ENCODE measurements at places on chromosomes 11 and 22.

DNA sequence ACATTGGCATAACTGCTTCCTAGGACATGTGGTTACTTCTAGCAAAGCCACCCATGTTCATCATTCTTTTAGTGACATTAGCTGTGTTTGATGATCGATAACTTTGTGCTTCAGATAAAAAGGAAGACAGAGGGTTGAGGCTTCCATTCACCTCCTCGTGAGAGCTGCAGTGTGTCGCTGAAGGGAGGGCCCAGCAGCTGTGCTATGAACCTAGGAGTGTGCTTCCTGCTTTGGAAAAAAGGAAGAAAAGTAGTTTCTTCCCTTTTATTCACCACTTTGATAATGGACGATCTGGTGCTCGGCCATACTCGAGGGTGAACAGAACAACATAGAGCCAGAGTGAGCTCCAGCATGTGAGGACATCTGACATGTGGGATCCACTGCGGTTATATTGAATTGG lies 6.1 kb upstream of the RFPL2 start:
- no peak for DNase-seq

- no peak for DNase-seq
Observed at GRCh38 chr11:81946831-81947230, 786.8 kb downstream of the FAM181B start.

- DNase-seq: no peak
Observed at GRCh38 chr11:16049611-16050010, 306.7 kb downstream of the SOX6 start.

GRCh38 chr22:38709306-38709705 lies 3.6 kb downstream of the GTPBP1 start:
- DNase-seq: no peak

DNA sequence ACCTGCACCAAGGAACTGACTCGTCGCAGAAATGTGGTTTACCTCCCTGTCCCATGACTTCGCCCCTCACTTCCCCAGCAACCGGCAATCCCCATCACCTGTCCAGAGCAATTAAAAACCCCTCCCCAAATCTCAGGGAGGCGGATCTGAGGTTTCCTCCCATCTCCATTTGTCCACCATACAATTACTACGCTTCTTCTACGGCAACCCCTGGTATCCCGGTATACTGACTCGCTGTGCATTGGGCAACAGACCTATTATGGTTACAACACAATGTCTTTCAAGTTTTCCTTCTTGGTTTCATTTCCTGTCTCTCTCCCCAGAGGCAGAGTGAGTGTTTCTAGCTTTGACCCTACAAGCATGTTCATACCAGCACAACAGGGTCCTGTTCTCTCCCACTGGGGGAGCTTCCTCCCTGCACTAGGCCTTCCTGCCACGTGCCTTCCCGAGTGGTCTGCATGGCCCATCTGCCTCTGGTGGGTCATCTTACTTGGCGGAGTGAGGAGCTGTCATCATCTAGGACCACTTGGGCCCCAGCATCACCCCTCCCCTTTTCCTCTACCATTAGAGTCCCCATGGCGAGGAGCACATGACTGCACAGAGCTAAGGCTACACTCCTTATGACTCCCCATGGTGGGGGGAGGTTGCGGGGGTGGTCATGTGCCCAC lies 30.3 kb upstream of the NAP1L4 start:
- no peak for DNase-seq

GRCh38 chr22:46796566-46797195 lies 34.2 kb downstream of the TBC1D22A start:
- no peak for DNase-seq

- DNase-seq: no peak
Observed at GRCh38 chr11:85694385-85694980, 8.5 kb upstream of the CCDC89 start.

- no peak for DNase-seq
Observed at GRCh38 chr11:110087812-110088534, 5.2 kb upstream of the ZC3H12C start.

- DNase-seq: no peak
Observed at GRCh38 chr22:45548247-45548840, 45.7 kb downstream of the FBLN1 start.

DNA sequence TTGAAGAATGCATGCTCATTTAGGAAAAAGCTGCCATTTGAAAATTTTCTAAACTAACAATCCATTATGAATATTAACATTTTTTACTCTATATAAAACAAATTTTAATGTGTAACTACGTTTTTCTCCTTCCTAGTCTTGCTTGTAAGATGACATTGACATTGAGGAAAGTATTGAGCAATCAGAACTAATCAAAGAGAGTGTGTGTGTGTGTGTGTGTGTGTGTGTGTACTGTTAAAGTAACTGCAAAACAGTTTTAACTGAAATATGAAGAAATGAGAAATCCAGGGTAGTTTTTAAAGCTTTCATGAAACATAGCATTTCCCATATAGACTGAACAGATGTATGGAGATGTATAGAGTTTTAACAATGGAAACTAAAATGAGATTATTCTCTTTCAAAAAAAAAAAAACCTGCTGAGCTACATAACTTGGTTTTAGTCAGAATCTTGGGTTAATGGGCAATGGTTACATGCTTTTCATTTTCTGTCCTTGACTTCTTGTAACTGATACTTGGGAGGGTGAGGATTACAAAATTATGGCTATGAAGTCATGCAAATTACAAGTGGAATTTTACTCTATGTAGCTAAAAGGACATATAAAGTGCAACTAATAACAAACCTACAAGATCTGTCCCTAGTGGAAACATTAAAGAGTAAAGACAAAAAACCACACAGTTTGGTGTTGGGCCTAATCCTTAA lies 2.0 kb downstream of the PDGFD start:
- no peak for DNase-seq

GRCh38 chr11:65424205-65425104 lies 1.9 kb downstream of the NEAT1 start:
- DNase-seq: no peak

- DNase-seq: no peak
Observed at GRCh38 chr11:114034956-114035355, 24.6 kb upstream of the ZBTB16 start.

- no peak for DNase-seq
Observed at GRCh38 chr22:41799486-41800347, 762 bp upstream of the CCDC134 start.

DNA sequence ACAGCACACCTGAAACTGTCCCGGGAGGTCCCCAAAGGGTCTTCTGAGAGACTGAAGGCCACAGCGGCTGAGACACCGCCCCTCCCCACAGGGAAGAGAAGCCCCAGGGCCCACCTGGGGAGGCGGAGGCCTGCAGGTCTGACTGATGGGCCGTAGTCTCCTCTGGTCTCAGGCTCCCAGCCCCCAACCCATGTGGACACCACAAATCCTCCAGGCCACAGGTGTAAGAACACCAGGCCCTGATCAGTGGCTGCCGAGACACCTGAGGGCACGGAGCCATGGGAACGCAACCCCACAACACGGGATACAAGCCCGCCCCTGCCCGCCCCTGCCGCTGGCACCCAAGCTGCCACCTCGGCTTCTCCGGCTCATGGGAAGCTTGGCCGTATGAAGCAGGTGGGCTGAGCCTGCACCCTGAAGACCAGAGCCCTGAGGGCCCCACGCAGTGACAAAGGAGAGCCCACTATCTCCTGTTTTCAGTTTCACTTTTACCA lies 46.3 kb downstream of the BRD1 start:
- no peak for DNase-seq

DNA sequence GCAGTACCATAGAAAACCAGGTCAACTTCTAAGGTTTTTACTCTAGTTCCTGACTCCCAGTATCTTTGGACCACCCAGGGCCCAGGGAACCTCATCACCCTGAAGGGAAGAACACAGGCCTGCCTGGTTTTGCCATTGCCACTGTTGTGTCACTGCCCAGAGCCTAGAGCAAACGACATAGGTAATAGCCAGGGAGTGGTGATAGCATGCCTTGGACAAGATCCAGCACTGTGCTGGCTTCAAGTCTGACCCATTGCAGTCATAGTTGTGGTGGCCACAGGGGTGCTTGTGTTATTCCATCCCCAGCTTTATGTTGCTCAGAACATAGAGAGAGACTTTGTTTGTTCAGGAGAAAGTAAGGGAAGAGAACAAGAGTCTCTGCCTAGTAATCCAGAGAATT lies 2310.2 kb downstream of the LRRC4C start:
- no peak for DNase-seq

GRCh38 chr11:18768472-18768901 lies 23.1 kb downstream of the PTPN5 start:
- DNase-seq: no peak

DNA sequence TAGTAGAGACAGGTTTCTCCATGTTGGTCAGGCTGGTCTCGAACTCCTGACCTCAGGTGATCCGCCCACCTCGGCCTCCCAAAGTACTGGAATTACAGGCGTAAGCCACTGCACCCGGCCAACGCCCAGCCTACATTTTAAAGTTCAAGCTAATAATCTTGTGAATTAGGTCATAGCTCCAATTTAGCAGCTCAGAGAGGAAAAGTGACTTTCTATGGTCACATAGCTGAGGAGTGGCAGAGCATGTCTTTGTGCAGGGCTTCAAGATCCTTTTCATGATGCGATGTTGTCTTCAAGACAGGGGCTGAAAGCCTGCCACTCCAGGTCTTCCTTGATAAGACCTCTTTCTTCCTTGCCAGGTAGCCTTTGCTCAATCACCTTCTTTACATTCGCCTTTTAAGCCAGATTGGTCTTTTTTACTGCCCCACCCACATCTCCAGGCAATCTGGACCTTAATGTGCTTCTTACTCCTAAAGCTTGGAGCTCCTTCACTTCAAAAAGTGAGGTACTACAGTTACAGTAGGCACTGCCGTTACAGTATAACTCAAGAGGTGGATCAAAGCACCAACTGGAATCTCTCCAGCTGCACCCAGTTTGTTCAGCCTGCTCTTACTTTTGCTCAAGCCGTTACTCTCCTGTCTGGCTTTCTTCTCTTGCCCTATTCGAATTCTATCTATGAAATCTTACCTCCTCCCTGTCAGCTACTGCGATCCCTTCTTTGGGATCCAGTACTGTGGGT lies 18.2 kb downstream of the YWHAH start:
- no peak for DNase-seq

GRCh38 chr11:64150481-64151239 lies 15.3 kb downstream of the MACROD1 start:
- DNase-seq: no peak
